ENCODE measurements at places on chromosomes 4 and X.

DNA sequence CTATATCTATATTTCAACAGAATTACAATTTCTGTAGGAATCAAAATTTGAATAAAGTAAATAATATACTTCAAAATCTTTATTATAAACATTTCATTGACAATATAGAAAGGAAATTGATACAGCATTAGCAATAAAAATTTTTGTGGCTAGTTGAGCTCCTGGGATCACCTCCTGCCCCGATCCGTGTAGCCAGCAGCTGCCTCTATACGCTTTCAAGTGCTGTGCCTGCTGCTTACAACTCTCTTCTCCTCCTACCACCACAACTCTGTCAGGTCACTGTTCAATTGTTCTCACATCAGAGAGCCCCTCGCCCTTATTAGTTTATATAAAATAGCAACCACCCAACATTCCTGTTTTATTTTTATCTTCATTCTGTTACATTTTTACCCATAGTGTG lies 27.6 kb downstream of the INPP4B start:
- DNase-seq, result no peak

DNA sequence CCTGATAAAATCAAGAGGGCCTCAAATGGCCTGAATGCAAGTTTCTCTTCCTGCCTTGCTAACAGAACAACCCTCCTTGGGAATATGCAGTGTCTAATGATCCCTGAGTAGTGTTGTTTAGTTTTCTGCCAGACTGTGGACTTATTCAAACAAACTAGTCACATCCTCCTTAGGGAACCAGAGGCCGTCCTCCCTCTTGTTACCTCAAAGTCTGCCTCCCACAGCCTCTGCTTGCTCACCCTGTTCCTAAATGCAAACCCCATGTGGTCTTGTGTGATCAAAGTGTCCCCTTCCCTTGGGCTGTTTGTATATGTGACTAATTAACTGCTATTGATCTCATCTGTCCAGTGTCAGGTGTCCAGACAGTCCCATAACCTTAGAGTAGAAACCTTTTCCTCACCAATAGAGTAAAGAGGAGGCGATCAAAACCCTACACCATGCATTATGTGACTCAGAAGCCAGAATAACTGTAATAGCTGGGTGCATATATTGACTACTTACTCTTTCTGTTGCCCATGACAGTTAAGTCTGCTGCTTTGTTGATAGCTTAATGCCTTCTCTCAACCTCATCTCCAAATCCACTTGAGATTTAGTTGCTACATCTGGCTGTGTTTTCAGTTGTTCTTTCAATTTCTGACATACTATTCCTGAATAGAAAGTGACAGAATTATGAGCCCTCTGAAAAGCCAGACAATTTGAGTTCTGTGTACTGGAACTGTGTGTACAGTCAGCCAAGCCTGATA lies 473.0 kb upstream of the NWD2 start:
- DNase-seq, result no peak

GRCh38 chr4:53653484-53654053 lies 62.3 kb upstream of the LNX1 start:
- peak; percentile 32 for DNase-seq

- no peak for DNase-seq
Measured at GRCh38 chr4:7582313-7583097, 147.8 kb upstream of the PSAPL1 start.

GRCh38 chr4:185640811-185641675 lies 105.7 kb upstream of the PDLIM3 start:
- peak; percentile 94 for DNase-seq

DNA sequence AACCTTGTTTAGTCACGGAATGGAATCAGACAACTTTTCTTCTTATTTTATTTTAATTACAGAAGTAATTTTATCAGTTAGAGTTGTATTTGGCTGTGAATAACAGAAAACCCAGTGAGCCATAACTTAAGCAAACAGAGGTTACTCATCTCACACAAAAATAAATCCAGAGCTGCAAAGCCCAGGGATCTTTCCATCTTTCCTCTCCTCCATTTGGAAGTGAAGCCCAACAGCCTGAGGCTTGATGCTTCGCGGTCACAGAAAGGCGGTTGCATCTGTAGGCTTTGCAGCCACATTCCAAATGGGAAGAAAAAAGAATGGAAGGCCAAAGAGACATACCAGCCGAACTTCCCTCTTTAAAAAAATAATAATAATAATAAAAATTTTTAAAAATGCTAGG lies 22.6 kb downstream of the CHRNA9 start:
- DNase-seq, result no peak

DNA sequence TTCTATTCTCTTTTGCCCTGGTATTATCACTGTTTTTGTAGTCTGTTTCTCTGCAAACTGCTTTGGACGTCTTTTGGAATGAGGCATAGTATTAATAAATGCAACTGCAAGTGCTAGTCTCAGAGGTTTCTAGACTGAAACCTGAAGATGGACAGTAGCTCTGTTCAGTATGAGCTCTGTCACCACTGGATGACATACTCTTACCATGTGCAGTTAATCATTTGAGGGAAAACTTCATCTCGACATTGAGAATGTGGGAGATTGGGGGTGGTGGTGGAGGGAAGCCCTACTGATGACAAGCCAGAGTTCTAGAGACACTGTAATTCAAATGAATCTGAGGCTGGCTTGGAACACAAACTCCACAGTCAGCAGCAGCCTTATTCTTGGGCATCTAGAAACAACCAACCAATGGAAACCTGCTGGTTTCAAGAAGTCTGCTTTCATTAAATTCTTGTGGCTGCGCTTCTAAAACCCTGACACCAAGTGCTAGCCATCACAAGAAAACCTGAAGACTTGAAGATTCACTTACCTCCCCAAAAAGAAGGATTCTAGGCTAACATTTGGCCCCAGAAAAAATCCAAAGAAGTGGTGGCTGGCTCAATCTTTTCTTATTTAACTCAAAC lies 161.7 kb downstream of the RASL11B start:
- DNase-seq, result no peak

DNA sequence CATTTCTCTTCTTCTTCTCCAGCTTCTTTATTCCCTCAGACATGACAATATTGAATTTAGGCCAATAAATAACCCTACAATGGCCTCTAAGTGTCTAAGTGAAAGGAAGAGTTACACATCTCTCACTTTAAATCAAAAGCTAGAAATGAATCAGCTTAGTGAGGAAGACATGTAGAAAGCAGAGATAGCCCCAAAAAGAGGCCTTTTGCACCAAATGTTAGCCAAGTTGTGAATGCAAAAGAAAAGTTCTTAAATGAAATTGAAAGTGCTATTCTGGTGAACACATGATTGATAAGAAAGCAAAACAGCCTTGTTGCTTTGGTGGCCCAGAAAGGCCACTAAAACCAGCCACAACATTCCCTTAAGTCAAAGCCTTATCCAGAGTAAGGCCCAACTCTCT lies 146.2 kb upstream of the HHIP start:
- no peak for DNase-seq

GRCh38 chr4:7924163-7924562 lies 15.5 kb downstream of the AFAP1 start:
- peak; percentile 25 for DNase-seq
